Natural killer cell (primary cell): ENCODE measurements at places on chromosomes 12 and 14.

- no peak for DNase-seq
Measured at GRCh38 chr12:50102646-50103309, 1.0 kb upstream of the GPD1 start.

GRCh38 chr14:54622192-54622958 lies 55.4 kb downstream of the SAMD4A start:
- no peak for DNase-seq

DNA sequence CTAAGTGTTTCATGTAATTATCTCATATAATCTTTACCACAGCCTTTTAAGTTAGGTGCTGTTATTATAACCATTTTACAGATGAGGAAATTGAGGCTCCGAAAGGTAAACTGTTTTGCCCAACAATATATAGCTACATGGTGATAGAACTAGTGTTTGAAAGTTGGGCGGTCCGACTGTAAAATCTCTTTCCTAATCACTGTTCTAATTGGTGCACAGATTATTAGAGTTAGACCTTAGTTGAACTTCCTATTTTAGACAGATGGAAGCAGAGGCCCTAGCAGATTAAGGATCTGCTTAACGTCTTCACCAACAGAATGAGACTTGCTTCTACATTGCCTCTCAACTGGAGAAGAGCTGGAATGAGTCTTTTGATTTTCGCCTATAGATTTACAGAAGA lies 30.0 kb upstream of the DUSP6 start:
- DNase-seq = no peak

GRCh38 chr12:9947674-9948073 lies 15.5 kb upstream of the CLEC2A start:
- no peak for DNase-seq

DNA sequence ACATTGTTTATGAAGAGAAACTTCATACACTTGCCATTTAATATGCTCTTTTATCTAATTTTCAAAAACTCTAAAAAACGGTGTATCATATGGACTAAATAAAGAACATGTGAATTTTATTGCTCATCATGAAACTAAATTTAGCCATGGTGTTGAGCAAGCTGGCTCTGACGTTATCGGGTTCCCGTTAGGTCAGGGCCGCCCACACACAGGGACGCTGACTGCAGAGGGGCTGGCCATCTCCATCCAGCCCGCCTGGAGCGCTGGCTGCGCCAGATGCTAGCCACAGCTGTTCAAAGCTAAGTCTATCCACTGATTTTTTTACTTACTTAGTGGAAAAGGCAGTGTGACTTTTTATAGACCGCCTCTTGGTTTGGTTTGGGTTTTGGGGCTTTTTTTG lies 36.5 kb upstream of the DYNC1H1 start:
- no peak for DNase-seq

DNA sequence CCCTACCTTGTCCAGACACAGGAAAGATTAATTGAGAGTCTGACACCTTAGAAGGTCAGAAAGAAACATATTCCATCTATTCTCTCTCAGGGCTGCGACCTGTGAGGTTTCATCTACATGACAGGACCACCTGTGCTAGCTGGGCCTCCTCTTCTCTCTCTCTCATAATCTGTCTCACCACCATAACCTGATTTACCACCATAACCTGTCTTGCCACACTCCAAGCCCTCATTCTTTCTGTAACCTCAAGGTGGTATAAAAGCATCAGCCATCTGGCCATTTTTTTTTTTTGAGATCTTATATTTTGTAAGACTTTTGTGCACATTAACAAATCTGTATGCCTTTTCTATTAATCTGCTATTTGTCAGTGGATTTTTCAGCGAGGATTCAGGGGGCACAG lies 75.5 kb downstream of the ACADS start:
- DNase-seq = no peak

DNA sequence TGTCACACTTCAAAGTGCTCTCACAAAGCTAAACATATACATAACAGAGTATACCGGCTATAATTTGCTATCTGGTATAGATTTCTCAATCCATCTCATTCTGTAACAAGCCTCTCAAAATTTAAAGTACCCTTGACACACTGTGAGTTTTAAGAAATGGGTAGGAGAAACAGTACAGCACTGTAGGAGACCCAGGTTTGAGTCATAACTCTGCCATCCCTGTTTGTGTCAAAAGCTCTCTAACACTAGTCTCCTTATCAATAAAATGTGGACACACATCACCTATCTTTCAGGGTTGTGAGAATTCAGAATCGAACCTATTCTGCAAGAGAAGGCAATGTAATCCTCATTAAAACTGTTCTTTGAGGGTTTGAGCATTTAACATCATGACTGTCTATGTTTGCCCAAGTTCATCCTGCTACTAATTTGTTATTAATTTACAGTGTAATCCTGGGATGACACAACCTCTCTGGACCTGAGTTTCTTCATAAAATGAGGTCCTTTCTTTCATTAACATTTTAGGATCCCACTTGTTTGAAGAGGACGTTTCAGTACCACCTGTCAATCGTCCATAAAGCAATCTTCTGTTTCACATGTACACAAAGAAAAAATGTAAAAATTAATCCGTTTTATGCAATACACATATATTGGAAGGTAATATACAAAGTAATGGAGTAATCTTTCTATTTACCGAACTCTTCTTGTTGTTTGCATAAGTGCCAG lies 12.1 kb downstream of the SPTSSA start:
- no peak for DNase-seq

- no peak for DNase-seq
Measured at GRCh38 chr14:50471838-50472465, 60.4 kb downstream of the MAP4K5 start.

DNA sequence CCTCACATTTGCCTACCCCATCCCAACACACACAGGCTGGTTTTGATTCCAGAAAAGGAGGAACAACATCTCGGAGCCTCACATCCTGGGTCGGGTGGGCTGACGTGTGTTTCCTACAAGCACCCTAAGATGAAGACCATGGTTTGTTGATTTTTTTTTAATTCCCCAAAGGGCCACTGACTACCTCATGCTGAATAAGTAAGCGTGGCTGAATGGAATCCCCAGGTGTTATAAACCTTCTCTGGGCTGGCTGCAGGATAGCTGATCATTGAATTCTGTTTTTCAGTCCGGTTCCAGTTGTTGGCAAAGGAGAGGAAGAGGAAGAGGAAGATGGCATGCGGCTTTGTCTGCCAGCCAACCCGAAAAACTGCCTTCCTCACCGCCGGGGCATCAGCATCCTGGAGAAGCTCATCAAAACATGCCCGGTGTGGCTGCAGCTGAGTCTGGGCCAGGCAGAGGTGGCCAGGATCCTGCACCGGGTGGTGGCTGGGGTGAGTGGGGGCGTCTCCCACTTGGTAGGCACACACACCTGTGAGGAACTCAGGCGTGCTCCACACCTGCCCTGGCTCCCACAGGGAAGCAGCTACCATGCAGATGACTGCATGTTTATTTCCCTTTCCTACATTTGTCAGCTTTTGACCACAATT lies 42.0 kb downstream of the RIN3 start:
- no peak for DNase-seq

- DNase-seq = no peak
Measured at GRCh38 chr14:41607304-41607775, 664 bp downstream of the LRFN5 start.

GRCh38 chr14:63478010-63478409 lies 65.2 kb downstream of the PPP2R5E start:
- DNase-seq = no peak

DNA sequence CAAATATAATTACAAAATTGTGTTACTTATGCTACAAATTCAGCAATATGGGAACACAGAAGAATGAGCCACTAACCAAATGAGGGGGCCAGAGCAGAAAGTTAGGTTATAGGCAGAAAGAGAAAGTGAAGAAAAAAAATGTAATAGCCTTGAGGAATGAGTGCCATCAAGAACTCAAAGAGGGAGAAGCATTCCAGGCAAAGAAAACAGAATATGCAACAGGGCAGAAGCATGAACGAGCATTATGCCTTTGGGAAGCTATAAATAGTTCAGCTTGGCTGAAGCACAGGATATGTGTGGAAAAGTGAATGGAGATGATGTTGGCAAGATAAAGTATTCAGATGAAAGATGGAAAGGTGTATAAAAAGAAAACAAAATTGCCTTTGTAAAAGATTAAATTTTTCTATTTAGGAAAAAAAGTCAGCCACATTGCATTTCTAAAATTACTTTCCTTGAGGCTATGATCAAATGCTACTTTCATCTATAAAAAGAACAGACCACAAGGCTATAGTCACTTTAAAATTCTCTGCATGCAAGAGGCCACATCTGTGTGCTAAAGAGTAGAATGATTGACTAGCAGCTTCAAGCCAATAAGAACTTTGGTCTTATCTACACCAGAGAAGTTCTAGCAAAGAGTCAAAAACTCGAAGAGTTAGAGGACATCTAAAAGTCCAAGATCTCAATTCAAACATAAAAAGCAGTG lies 193.6 kb upstream of the GARIN6 start:
- DNase-seq = no peak

GRCh38 chr12:128852026-128852698 lies 1.1 kb upstream of the GLT1D1 start:
- DNase-seq = no peak

DNA sequence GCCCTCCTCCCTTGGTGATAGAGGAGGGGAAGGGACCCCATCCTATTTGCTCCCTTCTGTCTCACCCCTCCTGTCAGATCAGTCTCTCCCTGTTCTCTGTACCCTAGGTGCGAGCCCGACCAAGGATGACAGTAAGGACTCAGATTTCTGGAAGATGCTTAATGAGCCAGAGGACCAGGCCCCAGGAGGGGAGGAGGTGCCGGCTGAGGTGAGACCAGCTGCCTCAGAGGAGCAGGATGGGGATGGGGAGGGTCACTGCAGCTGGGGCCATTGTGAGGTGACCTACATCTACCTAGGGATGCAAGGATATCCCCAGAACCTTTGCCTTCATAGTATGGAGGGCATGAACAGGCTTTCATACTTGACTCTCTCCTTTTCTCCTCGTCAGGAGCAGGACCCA lies 22.2 kb downstream of the AGAP2 start:
- no peak for DNase-seq

- no peak for DNase-seq
Measured at GRCh38 chr12:66176105-66176900, 6.5 kb upstream of the TMBIM4 start.

- no peak for DNase-seq
Measured at GRCh38 chr12:26524862-26525465, 308.0 kb downstream of the ITPR2 start.

DNA sequence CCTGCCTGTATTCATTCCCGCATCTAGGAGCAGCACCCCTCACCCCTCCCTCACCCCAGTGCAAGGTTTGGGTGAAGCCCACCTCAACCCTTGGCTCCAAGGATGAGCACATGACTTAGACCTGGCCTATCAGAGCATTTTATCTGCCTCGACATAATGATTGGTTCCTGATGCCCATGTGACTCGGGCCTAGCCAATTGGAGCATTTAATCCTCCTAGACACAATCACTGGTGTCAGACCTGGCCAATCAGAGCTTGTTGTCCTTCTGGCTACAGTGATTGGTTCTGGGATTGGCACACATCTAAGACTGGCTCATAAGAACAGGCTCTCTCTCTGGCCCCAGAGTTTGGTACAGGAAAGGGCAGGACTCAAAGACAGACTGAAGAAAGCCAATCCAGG lies 73.1 kb upstream of the MYL2 start:
- no peak for DNase-seq

GRCh38 chr12:102438827-102439210 lies 41.5 kb downstream of the IGF1 start:
- DNase-seq = no peak

DNA sequence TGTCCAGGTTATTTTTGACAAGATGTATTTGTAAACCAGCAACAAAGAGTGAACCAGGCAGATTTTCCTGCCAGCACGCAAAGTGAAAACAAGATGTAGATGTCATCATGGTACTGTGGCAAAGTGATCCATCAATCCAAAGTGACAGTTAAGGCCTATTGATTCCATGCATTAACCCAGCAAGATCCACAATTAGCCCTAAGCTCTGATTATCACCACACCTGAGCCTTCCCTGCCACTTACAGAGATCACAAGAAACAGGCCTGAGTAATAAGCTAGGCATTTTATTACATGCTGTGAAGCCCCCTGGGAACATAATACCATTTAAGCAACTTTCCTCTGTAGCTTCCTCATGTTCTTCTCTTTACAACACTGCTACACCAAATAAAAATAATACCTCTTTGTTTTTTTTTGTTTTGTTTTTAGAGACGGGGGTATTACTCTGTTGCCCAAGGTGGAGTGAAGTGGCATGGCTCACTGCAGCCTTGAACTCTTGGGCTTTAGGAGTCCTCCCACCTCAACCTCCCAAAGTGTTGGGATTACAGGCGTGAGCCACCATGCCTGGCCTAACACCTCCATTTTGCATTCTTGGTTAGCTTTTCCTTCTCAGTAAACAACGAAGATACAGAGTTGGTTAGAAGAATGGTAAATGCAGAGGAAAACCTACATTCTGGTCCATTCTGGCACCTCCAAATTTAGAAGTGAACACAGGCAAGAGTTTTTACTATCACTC lies 85.5 kb downstream of the STON2 start:
- no peak for DNase-seq

DNA sequence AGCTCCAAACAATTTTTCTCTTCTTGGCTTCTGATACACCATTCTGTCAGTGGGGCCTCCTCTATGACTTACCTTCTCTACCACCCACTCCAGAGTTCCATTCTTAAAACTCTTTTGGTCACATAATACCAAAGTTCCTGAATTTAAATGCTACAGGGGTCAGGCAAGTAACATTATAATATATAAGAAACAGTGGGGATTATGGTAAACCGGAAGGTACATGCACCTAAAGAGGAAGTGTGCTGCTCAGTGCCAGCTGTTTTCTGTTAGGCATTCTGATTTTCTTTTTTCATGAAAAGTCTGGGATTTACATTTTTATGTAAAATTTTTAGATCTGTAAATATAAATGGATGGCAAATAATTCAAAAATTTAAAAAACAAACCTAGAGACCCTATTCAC lies 39.9 kb downstream of the SOS2 start:
- DNase-seq = no peak

DNA sequence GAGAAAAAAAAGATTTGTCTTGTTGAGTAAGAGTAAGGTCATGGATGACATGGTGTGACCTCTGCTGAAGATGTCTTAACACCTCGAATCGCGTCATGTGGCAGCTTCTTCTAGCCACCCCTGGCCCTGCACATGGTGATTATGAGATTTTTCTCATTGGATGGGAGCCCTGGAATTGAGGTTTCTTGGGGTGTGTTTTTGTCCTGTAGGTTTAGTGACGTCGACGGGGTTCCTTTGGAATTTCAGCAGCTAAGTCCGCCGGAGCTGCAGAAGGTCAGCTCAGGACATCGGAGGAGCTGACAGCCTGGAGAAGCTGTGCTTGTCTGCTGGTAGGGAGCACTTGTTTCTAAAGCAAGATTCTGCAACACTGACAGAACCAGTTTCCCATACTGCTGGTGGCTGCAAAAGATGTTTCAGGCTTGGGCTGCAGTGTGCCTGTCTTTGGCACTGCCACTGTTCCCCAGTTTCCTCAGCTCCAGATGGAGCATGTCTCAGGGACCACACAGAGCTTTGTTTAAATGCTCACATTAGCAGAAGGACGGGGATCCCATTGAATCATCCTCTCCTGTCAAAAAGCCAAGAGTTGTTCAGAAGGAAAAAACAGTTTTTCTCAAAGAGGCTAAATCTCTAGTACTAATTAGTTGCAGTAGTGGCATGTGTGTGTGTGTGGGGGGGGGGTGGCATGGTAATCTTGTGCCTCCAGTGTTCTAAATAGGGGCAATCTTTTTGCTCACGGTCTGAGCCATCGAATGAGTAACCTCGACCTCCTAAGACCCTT lies 5.2 kb upstream of the FOS start:
- no peak for DNase-seq

GRCh38 chr14:61296719-61297502 lies 15.8 kb upstream of the TMEM30B start:
- no peak for DNase-seq
